ENCODE measurements at places on chromosomes 4 and X.

- no peak for DNase-seq
Observed at GRCh38 chrX:10755439-10756334, 135.3 kb upstream of the MID1 start.

DNA sequence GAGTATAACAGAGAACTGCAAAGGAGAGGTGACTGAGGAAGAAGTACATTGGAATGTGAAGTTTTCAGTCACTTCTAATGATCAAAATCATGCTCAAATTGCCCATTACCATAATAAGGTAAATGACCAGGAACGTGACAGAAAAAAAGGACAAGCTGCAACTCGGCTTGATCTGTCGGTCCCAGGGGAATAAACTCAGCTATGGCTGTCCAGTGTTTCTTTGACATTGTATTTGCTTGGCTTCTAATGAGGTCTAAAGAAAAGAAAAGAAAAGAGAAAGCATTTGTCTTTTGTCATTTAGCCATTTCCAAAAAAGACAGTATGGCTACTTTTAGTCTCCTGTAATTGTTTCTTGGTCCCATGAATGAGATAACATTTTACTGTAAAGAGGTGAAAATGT lies 25.2 kb downstream of the PHOX2B start:
- no peak for DNase-seq

GRCh38 chr4:6747294-6748051 lies 31.5 kb downstream of the BLOC1S4 start:
- DNase-seq, result no peak

GRCh38 chrX:125203737-125204578 lies 115.7 kb upstream of the TEX13C start:
- DNase-seq, result peak; percentile 1

GRCh38 chr4:143285696-143286437 lies 50.8 kb upstream of the GAB1 start:
- DNase-seq, result no peak

DNA sequence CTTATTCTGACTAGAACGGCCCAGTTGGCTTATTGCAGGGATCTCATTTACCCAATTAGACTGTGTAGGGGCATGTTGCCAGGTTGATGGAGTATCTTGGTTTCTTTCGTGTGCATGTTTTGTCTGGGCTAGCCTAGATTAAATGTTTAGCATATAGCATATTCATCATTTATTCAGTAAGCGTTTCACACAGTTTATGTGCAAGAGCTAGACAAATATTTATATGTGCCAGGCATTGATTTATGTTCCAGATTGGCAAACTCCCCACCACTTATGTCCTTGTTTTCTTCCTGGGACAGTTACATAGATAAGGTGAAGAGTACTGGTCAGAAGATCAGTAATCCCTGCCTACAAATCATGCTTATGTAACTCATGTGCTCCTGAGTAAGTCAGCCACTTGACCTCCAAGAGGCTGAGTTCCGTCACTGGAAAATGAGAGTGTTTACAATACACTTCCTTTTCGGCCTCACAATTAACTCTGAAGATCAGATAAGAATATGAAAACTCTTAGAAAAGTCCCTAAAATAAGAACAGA lies 57.2 kb downstream of the RUFY3 start:
- DNase-seq, result no peak

DNA sequence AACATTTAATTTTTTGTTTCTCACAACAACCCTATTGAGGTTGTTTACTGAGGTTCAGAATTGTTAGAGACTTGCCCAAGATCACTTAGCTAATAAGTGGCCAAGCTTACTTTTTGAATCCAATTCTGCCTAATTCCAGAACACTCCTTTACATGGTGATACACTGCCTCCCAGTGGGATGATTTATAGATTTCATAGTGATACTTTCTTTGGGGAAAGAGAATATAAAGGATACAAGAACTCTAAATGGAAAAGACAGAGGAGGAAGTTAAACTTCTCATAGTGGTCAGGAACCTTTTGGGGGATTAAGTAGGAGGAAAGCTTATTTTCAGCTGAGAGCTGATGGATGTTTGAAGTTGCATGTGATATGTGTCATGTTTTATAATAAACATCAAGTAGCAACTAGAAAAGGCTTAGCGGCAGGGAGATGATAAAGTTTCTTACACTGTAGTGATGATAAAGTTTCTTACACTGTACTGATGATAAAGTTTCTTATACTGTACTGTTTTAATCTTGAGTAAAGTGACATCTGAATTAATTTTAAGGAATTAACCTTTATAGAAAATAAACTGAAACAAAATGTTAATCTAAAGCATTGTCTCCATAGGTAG lies 15.3 kb downstream of the STAG2 start:
- DNase-seq, result peak; percentile 38

DNA sequence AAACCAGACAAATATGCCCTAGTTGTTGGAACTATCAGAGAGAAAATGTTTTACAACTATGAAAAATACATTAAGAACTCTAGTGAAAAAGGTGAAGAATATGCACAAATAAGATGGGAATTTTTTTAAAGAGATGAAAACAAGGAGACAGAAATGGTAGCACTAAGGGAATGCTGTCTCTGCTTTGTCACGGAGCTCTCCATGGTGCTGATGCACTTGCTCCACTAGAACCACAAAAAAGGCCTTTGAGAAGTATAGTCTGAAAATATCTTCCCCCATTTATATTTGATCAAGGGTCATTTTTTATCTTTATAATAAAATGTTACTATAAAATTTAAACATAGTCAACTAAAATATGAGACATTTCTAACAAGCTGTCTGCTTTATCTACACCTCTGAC lies 1655.5 kb upstream of the AGA start:
- no peak for DNase-seq

DNA sequence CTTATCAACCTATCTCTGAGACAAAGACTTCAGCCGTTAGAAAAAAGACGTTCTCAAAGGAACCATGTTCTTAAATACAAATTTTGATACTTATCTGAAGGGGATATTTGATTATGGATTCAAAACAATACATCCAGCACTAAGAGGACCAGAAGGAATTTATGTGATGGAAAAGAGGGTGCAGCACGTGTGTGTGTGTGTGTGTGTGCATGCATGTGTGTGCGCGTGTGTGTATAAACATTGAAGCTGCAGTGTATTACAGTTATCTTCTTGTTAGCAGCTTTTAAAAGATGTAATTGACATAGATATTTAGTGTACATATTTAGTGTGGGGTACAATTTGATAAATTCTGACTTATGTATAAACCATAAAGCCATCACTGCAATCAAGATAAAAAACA lies 44.9 kb downstream of the ANK2 start:
- no peak for DNase-seq

DNA sequence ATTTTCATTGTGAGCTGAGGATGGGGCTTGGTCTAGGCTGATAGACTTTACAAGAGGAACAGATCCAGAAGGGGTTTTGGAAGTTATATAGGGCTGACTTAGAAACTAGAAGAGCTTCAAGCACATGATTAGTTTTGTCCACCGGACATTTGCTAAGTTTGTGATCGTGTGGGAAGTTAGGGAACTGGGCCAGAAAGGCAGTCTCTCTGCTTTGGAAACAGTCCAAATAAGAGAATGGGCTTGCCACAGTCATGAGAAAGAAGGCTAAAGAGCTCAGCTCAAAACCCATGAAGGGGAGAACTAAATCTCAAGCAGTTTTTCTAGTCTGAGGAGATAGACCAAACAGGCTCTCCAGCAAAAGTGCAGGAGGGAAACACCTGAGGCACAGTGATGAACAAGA lies 67.8 kb downstream of the ZNF674 start:
- DNase-seq, result no peak

- peak; percentile 66 for DNase-seq
Observed at GRCh38 chr4:150176547-150176946, 98.3 kb downstream of the DCLK2 start.

- DNase-seq, result no peak
Observed at GRCh38 chrX:44954562-44954961, 81.6 kb downstream of the KDM6A start.

DNA sequence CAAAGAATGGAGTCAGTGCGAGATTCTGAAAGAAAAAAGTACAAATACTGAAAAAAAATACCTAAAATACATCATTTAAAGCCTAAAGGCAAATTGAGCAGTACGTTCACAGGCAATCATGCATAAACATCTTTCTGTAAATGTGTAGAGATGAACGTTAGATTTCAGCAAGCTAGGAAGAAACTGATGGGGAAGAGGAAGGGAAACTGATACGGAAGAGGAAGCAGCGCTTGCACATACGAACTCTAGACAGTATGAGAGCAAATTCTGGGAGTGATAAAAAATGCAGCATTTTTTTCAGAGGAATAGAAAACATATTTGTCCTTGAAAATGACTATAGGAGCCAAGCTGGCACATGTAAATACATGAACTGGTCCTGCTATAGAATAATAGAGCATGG lies 9.4 kb downstream of the ANKRD50 start:
- DNase-seq, result no peak

- DNase-seq, result peak; percentile 45
Observed at GRCh38 chr4:158729716-158730559, 6.7 kb upstream of the PPID start.

DNA sequence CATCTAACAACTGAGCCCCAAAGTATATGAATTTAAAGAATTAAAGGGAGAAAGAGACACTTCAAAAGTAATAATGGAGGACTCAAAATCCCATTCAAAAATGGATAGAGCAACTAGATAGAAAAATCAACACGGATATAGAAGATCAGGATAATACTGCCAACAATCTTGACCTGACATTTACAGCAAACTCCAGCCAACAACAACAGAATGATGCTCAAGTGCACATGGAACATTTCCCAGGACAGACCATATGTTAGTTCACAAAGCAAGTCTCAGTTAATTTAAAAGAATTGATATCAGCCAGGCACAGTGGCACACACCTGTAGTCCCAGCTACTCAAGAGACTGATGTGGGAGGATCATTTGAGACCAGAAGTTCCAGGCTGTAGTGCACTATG lies 72.0 kb upstream of the SMARCAD1 start:
- no peak for DNase-seq

DNA sequence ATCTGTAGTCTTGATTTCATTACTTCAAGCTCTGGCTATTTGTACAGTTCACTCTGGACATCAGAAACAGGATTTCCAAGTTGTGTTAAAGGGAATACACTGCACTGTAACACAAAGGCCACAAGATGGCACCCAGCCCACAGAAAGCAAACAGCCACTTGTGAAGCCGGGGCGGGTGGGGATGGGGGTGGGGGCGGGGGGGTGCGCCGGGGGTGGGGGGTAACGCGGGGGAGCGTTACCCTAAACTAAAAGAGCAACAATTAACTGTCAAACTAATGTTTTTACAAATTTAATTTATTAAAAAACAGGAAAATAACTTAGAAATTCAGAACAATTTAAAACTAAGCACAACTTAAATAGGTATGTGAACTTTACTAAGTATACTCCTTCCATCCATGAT lies 27.3 kb downstream of the PRDX4 start:
- DNase-seq, result peak; percentile 30

GRCh38 chr4:84492737-84493091 lies 6.4 kb downstream of the NKX6-1 start:
- no peak for DNase-seq

- DNase-seq, result no peak
Observed at GRCh38 chrX:79268788-79269187, 98.3 kb downstream of the ITM2A start.

GRCh38 chrX:97666890-97667289 lies 783.2 kb downstream of the RPA4 start:
- no peak for DNase-seq

- DNase-seq, result no peak
Observed at GRCh38 chrX:40065296-40066046, 32.3 kb downstream of the BCOR start.

- DNase-seq, result no peak
Observed at GRCh38 chrX:20680998-20681397, 414.3 kb upstream of the RPS6KA3 start.

DNA sequence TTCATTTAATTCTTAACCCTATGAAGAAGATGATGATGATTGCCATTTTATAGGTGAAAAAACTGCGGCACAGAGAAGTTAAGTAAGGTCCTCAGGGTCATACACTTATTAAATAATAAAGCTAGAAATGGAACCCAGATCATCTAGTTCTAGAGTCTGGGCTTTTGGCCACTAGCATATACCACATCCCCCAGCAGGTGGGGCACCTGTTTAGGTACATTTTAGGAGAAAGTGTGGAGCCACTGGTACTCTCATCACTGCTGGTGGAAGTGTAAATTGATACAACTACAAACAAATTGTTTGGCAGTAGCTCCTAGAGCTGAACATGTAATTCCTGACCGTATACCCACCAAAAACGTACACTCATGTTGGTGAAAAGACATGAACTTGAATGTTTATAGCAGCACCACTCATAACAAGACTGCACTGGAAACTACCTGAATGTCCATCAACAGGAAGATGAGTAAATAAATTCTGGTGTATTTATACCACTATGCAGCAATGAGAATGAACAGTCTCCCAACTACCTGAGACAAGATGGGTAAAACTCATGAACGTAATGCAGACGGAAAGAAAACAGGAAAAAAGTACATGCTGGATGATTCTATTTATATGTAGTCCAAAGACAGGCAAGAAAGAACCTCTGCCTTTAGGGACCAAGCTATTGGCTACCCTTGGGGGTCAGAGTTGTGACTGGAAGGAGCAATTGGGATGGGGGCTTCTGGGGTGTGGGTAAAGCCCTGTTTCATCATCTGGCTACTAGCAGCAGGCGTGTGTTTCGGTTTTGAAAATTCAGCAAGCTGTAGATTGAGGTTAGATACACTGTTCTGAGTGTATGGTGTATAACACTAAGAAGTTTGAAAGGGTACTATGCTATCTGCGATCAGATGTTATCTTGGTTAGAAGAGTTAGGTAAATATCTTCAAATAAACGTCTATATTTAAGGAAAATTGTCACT lies 72.3 kb upstream of the ADGRG2 start:
- DNase-seq, result no peak

- DNase-seq, result no peak
Observed at GRCh38 chr4:73751830-73752229, 11.5 kb downstream of the CXCL8 start.
